ENCODE measurements at places on chromosomes 7 and 10.

- DNase-seq, result no peak
These were observed 163.1 kb downstream of the PTPRN2 start for GRCh38 chr7:158424531-158424930.

DNA sequence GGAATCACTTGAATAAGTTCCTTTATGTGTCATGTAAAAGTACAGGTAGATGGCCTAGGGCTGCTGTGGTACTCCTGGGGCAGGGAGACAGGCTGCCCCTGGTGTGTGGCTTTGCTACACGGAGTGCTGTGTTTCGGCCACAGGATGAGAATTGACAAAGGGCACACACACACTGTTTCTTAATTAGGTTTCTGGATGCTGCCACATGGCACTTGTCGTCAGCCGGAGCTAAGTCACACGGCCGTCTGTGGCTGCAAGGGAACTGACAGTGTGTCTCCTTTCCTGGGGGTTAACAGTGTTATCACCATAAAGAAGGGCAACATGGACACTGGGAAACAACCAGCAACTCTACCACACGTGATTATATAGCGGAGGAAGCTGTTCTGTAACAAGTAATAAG, 55.7 kb upstream of the CREB5 start:
- peak; percentile 29 for DNase-seq

- no peak for DNase-seq
These were observed 249.0 kb upstream of the PPP2R2D start for GRCh38 chr10:131651674-131652437.

- peak; percentile 86 for DNase-seq
These were observed at the start of gene DIP2C for GRCh38 chr10:689452-690371. Gene DIP2C (minus strand): TSS chr10:689668. CDS start chr10:689578, 90 bp downstream.

DNA sequence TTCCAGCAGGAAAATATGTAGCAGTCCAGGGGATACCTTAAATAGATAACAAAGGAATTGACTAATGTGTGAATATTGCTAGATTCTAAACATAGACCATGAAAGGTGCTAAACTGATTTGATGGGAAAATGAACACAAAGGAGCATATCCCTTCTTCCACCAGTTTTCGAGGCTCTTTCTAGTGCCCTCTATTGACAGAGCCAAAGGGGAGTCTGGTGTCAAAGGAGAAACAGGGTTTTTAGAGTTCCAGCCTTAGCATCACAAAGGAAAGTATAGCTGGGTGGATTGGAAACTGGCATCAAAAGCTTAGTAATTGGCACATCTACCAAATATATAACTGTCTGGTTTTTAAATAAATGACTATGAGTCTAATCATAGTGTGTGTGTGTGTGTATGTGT, 636.8 kb downstream of the ETV1 start:
- DNase-seq, result no peak
